Nucleus accumbens (tissue), 56 donors: ENCODE measurements at places on chromosomes 6 and 20.

DNA sequence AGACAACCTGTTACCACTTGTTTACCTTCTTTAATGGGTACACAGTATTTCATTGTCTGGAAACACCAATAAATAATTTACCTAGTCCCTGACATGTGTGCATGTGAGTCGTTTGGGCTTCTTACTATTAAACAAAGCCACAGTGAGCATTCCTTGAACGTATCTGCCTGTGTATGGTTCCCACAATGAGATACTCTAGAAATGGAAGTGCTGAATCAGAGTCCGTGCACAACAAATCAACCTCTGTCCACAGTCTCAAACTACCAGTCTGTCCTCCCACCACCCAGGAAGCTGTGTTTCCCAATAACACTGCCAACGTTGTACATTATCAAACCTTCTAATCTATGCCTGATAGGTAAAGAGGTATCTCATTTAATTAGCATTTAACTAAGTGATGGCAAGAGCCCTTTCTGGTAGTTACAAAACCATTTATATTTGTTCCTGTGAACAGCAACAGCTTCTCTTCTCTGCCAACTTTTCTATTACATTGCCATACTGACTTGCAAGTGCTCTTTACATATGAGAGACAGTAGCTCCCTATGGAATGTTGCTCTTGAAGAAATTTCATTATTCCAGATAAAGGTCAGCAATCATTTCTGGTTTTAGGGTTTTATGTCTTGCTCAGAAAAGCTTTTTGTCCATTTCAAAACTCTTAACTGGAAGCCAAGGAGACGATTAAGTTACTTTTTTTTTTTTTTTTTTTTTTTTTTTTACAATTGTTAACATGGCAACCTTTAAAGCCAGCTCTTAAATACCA, 14.7 kb downstream of the JAG1 start:
- DNase-seq = no peak

- DNase-seq = no peak
Measured at GRCh38 chr20:52614051-52614863, 357.9 kb upstream of the TSHZ2 start.

- DNase-seq = no peak
Measured at GRCh38 chr6:45592991-45593390, 215.3 kb upstream of the SUPT3H start.

- DNase-seq = peak; percentile 32
Measured at GRCh38 chr6:35146453-35146852, 5.3 kb upstream of the TCP11 start.

GRCh38 chr20:5767493-5768098, 17.4 kb downstream of the SHLD1 start:
- no peak for DNase-seq

GRCh38 chr6:53635322-53635721, 30.2 kb downstream of the KLHL31 start:
- no peak for DNase-seq

DNA sequence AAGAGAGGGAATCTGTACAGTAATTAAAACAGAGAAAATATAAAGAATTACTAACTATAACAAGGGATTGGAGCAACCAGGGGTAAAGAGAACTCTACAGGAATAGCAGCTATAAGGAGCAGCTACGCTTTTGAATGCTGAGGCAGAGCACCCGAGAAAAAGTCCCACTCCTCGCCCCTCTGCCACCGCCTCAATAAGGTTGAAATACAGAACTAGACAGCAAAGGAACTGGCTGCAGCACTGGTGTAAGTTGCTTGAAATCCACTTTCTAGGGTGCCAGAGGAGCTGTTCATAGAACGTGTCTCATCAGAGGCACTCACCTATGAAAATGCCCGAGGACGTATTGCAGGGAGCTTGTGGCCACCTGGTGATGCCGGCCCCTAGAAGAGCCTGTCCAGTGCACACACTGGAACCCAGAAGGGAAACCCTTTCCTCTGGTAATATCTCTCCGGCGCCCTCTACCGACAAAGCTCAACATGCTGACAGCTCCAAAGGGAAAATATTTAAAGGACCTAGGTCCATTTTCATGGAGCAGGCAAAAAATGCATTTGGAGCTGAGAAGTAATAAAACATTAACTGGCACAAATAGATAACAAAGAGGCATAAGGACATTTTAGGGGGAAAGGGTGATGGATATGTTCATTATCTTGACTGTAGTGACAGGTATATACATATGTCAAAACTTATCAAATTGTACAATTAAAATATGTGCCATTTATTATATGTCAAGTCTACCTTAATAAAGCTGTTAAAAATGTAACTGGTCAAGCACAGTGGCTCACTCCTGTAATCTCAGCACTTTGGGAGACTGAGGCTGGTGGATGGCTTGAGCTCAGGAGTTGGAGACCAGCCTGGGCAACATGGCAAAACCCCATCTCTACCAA, 137.4 kb upstream of the HDAC2 start:
- DNase-seq = peak; percentile 76

- DNase-seq = no peak
Measured at GRCh38 chr6:167919349-167919748, 78.1 kb upstream of the KIF25 start.

DNA sequence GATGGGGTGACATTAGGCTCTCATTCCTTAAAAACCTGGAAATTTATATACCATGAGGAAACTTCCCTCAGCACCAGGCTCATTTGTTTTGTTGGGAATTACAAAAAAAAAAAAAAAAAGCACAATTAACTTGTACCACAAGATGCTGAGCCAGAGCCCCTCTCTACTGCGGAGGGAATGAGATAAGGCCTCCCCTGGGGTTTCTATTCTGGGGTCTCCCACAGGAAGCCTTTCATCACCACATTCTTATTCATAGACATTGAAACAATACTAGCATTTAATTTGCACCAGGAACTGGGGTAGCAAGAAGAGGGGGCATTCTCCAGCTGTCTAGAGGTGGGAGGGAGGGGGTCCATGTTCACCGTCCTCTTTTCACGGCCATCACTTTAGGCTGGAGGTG, 23.0 kb upstream of the RPS6KA2 start:
- DNase-seq = no peak

GRCh38 chr20:59346061-59346460, 45.6 kb downstream of the EDN3 start:
- DNase-seq = no peak

DNA sequence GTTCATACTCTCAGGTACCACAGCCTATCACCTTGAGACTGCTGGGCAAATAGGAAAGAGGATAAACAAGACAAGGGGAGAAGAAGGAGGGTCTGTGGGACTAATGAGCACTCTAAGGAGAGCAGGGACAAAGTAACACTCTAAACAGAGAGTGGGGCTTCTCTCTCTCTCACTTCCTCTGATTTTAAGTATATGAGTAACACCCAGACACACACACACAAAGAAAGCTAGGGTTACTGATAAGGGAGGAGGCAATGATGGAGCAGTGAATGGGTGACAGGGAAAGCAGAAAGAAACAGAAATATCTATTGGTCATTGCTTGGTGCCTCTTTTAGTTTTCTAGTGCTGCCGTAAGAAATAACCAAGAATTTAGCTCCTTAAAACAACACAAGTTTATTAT, 96.2 kb upstream of the RNF217 start:
- no peak for DNase-seq

GRCh38 chr6:28632326-28632851, 106.7 kb downstream of the GPX5 start:
- no peak for DNase-seq

GRCh38 chr6:168865-169455, 123.3 kb upstream of the DUSP22 start:
- no peak for DNase-seq

- DNase-seq = no peak
Measured at GRCh38 chr6:96889146-96889545, 8.5 kb downstream of the NDUFAF4 start.

GRCh38 chr20:9141070-9141469, 72.2 kb downstream of the PLCB4 start:
- DNase-seq = no peak
